ENCODE measurements at places on chromosomes 5 and 9. TPM values are rescaled to one million over a fixed set of nuclear protein-coding genes. Genes with fewer than 3 reads are reported as not detected.

GRCh38 chr5:37833990-37834389 lies 5.9 kb downstream of the GDNF start:
- no peak for DNase-seq

The SPATA31A3 gene
- polyA plus RNA-seq, result not detected

GRCh38 chr5:56100439-56101176 lies 105.8 kb upstream of the IL6ST start:
- no peak for DNase-seq

GRCh38 chr9:33737811-33738606 lies 57.4 kb upstream of the PRSS3 start:
- DNase-seq, result no peak

DNA sequence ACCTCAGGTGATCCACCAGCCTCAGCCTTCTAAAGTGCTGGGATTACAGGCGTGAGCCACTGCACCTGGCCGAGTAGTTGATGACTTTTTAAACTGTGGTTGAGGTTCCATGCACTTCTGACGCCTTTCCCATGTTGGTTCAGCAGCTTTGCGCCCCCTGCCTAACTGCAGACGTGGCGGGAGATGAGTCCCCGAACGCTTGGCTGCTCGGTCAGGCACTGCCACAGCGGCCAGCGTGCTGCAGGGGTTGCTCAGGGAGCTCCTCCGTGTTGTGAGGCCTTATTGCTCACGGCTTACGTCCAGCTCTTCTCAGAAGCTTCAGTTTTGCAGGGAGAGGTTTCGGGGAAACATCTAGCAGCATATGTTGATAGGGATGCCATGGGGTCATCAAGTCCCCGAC lies 35.3 kb downstream of the HABP4 start:
- DNase-seq, result no peak

The TRIM14 gene
- polyA plus RNA-seq, result 4.8 TPM

DNA sequence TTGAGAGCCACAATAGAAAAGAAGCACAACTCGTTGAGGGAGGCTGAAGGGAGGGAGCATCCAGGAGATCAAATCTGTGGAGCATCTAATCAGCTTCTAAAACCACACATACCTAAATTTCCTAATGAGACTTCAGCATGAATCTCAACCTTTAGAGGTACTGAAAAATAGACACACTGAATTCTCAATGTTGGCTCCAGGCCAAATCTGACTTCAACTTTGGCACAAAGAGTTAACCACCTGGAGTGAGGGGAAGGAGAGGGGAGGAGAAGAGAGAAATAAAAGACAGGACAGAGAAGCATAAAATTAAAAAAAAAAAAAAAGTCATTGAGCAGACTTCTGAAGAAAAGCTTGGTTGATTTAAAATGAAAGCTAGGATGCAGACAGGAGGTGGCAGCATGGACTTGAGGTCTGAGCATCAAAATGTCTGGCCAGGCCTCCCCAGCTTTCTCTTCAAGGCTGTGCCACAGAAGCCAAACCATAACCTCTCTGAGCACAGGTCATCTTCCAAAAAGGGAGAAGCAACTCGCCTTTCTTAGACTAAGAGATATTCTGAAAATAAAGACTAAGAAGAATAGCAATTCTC lies 205.6 kb downstream of the DENND1A start:
- no peak for DNase-seq

The MZB1 gene
- polyA plus RNA-seq, result 0.95 TPM

Data from right renal pelvis (tissue), 4 donors.